CD4-positive, alpha-beta T cell treated with Interleukin-15 for 1 hour (primary cell): ENCODE measurements at places on chromosomes 5 and 9.
A peak's percentile ranks its signal among the peaks of the same experiment; 100 is the strongest.

- no peak for DNase-seq
Observed at GRCh38 chr9:6552033-6552432, 93.5 kb downstream of the GLDC start.

DNA sequence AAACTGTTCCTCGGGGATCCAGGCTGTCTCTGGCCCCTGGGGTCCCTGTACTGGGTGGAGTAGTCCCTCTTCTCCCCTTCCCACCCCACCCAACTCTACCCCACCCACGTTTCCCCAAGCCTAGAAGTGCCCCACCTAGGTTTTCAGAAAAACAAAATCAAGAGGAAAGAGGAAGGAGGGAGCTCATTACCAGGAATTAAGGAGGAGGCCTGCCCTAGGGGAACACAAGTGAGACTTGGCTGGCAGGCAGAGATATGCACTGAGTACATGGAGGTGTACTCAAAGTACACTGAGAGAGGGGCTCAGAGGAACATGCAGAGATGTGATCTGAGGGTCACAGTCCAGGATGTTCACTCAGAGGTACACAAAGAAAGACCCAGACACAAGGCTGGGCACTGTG is 10.2 kb downstream of the AQP3 start:
- no peak for DNase-seq

GRCh38 chr5:121366515-121366914 is 485.2 kb upstream of the FTMT start:
- DNase-seq, result no peak

DNA sequence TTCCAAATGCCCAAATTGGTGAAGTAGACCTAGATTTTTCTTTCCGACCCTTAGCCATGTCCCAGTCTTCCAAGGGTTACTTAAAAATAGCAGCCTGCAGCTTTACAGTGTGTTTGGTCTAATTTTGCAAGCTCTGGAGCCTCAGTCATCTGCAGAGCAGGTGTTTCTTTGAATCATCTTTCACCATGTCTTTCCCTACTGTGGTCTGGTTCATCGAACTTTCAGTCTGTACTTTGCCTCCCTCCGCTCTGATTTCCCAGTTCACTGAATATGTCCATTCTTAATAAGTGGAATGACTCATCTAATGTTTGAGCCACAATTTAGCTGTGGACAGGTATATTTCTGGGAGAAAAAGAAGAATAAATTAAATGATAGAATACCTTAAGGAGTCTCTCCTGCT is 1060.7 kb downstream of the EFNA5 start:
- no peak for DNase-seq

DNA sequence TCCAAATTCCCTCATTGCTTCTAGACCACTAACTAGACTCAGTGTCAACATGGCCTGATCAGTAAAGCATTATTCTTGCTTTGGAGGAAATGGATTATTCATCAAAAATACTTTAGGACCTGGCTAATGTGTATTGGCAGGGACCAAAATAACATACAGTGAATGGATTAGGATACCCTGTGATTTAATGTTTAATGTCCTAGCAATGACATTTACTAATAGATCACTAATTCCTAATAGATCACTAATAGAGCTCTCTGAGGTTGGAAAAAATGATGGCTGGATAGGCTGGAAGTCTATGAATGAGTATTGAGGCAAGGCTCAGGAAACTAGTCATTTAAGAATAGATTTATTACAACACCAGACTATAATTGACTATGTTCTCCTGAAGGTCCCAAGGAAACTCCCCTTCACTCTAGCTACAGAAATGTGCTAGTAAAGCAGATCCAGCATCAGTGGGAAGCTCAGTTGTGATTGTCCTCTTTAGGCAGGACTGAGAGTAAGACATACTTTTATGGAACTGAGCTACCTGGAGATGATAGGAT is 46.1 kb upstream of the CHSY3 start:
- no peak for DNase-seq

DNA sequence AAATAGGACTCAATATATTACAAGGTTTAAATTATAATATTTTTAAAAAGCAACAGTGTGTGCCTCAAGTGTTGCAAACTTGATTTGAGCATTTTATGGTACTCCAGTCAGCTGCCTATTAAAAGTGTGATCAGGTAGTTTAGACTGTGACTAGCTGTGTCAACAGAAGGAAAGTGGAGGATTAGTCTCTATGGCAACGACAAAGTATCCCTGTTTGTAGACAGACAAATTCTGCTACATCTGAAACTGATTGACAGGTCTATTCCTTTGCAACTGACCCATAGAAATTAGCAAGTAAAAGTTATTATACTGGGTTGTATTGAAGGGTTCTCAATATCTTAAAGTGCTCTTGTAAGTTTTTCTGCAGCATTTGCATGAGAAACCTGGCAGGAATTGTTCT is 249.8 kb upstream of the ARRDC3 start:
- DNase-seq, result no peak

- DNase-seq, result no peak
Observed at GRCh38 chr5:76958991-76959767, 6.3 kb downstream of the CRHBP start.

GRCh38 chr5:148825716-148826052 is 727 bp upstream of the ADRB2 start:
- DNase-seq, result no peak

DNA sequence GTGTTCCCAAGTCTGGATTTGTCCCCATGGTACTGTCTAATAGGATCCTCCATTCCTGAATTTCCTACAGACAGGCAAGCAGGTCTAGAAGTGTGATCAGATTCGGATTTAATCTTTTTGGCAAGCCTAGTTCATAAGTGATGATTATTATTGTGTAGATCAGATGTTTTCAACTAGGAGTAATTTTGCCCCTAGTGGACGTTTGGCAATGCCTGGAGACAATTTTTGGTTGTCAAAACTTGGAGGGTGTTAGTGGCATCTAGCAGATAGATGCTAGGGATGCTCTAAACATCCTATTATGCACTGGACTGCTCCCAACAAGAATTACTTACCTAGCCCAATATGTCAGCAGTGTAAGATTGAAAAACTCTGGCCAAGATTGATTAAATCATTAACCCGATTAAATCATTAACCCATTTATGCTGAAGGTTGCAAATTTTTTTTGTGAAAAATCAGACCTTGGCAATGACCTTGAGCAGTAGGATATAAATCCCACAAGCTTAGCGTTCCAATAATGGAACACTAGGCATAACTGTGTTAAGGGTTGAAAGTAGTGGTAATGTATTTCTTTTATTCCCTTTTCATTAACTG is 28.2 kb downstream of the TCERG1 start:
- no peak for DNase-seq

DNA sequence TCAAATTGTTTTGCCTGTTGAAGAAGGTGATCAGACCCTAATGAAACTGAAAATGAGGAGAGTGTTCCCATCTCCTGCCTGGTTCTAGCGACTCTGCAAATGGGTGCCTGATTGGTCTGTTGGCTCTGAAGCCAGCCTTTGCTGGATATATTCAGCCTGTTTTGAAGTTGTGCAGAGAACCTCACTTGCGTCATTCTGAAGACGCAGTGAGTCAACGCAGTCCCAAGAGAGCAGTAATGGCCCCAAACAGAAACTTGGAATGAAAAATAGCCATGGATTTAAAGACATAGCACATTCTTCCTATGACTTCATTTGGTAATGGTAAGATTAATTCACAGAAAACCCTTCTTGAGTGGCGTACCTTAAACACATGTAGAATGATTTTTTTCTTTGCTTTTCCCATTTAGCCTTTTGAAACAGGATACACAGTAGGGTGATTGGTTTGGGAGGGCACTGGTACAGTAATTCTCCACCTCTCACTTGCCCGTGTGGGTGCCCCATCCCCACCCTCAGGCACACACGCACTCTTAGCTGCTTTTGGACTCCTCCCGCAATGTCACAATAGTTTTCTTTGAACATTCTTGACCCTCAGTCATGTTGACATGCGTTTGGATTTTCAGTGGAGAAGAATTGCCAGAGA is 54.1 kb upstream of the ABL1 start:
- DNase-seq, result no peak

- DNase-seq, result peak; percentile 83
Observed at GRCh38 chr9:126704892-126705766, 91.4 kb downstream of the LMX1B start.

DNA sequence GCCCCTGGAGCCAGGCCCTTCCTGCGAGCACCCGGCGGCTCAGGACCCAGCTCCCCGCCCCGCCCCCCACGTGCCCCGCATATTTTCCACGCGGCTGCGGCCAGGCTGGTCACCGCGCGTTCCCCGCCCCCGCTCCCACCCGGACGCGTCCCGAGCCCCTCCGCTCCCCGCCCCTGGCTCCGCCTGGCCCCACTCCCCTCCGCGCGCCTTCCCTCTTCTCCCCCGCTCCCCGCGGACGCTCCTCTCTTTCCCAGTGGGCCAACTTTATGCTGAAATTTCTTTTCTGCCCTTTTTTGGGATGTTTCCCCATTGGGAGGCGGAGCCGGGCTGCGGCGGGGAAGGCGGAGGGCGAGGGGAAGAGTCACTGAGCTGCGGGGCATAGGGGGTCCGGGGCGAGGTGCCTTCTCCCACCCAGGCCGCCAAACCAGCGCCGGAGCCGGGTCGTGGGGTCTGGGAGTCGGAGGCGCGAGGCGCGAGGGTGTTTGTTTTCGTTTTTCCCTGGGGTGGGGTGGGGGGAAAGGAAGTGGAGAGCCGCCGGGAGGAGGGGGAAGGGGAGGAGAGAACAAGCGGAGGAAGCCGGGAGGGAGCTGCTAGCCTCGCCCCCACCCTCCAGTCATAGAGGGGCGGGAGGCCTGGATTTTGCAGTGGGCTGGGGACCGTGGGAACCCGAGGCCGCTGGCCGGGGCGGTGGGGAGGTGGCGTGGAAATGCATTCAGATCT is 1.0 kb upstream of the TPM2 start:
- DNase-seq, result no peak

DNA sequence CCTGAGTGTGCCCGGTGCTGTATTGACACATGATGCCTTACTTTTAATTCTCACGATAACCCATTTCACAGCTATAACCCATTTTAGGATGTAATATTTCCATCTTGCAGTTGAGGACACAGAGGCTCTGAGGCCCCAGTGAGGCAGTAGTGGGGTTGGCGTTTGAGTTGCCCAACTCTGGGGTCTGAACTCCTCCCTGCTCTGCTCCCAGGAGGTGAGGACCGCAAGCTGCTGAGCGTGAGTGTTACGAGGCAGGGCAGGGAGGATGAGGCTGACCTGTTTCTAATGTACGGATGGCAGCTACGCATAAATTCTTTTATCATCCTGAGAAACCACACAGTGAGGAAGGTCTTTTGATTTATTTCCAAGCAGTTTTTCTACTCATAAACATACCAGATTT is 11.4 kb downstream of the LRRC8A start:
- DNase-seq, result no peak

- DNase-seq, result no peak
Observed at GRCh38 chr5:179325296-179326031, 19.8 kb downstream of the ADAMTS2 start.

GRCh38 chr5:76204713-76205112 is 121.5 kb downstream of the SV2C start:
- no peak for DNase-seq

DNA sequence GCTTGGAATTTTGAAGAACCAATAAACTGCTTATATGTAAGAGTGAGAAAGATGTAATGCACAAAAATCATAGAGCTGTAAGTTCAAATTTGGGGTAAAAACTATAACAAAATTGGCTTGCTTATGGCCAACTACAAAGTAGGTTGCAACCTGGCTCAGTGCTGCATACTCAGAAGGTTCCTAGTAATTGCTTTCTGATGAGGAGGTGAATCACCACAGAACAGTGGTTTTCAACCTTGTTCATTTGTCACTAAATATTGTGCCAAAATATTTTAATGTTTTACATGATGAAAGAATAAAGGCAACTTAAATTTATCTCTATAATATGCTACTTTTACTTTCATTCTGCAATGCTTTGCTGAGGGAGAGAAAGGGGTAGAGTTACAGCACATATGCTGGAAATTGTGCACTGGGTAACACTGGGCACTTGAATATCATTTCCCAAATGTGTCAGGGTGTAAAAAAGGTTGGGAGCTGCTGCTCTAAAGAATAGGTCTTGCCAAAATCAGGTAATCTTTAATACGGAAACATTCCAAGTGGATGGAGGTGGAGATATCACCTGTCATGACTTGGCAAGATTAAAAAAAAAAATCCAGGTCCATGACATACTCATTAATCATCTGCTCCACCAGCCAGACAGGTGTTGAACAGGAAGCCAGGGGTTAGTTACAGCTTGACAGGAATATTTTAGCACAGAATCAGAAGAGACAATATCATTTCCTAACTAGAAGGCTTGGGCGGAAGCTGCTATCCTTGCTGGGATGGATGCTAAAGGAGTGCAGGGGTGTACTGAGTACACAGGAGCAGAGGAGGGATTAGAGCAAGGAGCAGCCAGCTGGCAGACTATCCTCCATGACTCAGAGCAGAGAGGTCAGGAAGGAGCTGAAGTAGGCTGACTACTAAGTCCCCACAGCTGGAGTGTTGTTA is 34.6 kb upstream of the CCL21 start:
- no peak for DNase-seq

DNA sequence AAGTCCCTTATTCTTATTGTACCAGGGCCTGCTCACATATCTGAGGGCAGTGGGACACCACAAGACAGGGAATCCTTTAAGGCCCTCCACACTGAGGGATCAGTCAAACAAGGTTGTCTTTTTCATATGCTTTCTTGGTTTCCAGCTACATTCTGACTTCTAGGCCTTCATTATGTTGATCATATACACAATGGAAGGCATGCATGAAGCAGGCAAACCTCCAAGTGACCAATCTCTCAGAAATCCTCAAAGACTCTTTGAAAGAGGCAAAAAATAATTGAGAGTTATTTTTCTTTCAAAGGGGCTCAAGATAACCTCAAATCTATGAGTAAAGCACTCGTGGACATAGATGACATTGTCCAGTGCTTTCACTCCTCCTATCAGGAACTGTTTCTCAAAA is 1195.9 kb upstream of the ACO1 start:
- DNase-seq, result no peak

DNA sequence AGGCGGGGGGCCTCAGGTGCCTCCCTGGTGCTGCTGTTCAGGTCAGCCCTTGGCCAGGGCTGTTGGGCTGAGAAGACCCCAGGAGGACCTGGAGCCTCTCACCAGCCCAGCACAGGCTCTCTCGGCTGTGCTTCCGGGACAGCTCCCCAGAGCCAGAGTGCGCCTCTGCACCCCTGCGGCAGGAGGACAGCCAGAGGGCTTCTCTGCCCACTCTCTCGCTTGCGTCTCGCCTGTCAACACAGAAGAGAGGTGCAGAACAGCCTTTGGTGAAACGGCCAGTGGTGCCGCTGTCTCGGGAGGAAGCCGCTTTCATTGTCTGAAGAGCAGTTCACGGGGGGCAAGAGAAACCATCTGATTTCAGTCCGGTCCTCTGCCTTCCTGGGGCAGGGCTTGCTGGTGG is 3.8 kb upstream of the NACC2 start:
- DNase-seq, result no peak
